Non-pigmented ciliary epithelial cell (primary cell): ENCODE measurements at places on chromosomes 11 and 22.

DNA sequence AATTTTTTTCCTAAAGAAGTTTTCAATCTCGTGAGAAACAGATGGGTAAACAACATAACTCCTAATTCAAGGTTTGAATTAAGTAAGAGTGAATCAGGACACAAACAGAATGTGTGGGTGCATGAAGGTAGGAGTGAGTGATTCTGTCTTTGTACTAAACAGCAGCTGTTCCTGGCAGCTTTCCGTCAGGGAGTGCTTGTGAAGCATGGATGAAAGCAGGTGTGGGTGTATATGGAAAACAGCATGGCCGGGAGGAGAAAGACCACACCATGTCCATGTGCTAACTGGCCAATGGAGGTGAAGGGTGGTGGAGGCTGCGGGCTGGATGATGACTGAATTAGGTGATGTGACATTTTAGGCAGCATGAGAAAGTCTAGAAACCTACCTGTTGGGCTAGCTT lies 49.6 kb downstream of the BARX2 start:
- DNase-seq: no peak

DNA sequence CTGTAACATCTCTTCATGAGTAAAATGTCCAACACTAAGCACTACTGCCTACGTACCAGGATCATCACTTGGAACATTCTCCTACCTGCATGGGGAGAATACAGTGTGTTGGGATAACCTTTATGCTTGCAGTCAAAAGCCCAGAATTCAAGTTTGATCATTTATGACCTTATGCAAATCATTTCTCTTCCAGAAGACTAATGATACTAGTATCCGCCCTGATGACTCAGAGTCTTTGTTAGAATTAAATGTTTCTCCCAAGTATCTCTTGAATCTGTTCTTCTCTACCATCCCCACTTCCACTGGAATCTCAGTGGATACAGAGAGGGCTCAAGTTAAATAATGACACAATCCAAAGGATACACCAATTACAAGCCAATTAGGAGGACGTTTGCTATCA lies 12.4 kb downstream of the MAJIN start:
- no peak for DNase-seq

DNA sequence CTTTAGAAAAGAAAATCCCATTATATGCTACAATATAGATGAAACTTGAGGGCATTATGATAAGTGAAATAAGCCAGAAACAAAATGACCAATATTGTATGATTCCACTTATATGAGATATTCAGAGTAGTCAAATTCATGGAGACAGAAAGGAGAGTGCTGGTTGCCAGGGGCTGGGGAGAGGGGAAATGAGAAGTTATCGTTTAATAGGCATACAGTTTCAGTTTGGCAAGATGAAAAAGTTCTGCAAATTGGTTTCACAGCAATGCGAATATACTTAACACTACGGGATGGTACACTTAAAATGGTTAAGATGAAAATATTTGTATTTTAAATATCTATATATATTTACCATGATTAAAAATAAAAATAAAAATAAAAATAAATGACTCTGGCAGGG lies 31.1 kb upstream of the RDX start:
- DNase-seq: no peak

- no peak for DNase-seq
Observed at GRCh38 chr22:35375031-35375430, 5.9 kb upstream of the HMOX1 start.

DNA sequence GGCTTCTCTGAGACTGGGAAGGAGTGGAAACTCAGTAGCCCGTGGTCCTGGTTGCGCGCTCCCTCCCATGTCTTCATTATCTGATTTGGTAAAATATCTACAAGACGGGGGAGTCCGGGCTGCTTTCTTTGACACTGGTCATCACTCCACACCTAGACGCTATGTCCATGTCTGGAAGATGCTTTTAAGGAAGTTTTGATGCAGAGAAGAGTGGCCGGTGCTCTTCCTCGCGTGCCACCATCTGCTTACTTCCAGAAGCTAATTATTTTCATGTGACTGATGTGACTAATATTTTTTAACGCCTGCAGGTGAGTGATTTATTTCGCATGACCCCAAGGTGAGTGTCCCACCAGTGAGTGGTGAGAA lies 339 bp upstream of the TRIM21 start:
- DNase-seq: no peak

GRCh38 chr11:44775366-44775984 lies 48.7 kb downstream of the TSPAN18 start:
- no peak for DNase-seq

- DNase-seq: no peak
Observed at GRCh38 chr22:42171417-42171816, 40.8 kb upstream of the CYP2D6 start.

DNA sequence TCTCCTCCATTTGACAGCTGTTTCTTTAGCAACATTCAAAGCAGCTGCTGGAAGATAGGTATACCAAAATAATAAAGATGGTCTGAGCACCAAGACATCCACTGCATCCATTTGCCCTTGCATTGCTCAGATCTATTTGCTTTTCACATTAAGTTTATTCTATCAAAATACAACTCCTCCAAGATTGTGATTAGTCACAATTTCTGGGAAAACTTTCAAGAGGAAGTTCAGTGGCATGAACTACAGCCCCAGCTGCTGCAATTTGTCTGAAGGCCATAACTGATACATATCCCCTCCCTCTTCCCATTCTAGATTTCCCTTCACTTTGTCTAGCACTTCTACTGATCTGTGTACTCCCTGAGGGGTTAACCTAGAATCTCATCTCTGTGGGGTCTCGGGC lies 117.5 kb upstream of the CEP126 start:
- no peak for DNase-seq

DNA sequence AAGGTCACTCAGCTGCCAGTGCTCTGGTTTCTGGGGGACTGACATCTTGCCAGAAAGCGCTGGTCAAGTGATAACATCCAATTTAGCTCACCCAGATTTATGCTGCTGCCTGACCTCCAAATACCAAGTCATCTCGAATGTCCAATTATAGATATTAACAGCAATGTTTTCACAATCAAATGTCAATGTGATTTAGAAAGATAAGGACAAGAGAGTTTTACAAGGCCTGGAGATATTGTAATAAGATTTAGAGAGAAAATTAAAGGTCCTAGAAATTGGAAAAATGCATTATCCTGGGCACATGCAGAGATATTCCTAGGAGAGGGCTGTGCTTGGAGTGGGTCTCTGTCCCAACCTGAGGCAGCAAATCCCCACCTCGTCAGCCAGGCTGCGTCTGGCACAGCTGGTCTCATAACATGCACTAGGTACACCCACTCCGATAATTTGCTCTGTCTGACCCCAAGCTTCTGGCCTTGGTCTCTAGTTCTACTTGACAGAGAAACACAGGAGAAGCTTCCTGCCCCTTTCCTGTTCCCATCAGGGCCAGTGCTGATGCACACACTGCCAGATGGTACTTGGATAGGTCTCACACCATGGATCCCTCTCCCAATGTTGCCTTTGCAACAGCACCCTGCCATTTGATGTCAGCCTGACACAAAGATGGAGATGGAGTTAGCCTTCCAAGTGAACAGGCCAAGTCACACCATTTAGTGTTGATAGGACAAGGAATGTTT lies 28.6 kb downstream of the USH1C start:
- DNase-seq: no peak
